ENCODE measurements at places on chromosomes 16 and 17.

DNA sequence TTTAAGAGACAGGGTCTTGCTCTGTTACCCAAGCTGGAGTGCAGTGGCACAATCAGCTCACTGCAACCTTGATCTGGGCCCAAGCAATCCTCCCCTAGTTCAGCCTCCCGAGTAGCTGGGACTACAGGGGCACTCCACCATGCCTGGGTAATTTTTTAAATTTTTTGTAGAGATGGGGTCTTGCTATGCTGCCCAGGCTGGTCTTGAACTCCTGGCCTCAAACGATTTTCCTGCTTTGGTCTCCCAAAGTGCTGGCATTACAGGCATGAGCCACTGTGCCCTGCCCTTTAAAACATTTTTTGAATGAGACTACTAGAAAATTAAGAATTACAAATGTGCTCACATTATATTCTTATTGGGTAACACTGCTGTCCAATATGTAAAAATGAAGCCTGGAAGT, 161.7 kb upstream of the FAM20A start:
- DNase-seq: no peak

GRCh38 chr17:9313346-9313745, 262.3 kb downstream of the STX8 start:
- DNase-seq: no peak

GRCh38 chr16:82695806-82696205, 69.0 kb downstream of the CDH13 start:
- no peak for DNase-seq

DNA sequence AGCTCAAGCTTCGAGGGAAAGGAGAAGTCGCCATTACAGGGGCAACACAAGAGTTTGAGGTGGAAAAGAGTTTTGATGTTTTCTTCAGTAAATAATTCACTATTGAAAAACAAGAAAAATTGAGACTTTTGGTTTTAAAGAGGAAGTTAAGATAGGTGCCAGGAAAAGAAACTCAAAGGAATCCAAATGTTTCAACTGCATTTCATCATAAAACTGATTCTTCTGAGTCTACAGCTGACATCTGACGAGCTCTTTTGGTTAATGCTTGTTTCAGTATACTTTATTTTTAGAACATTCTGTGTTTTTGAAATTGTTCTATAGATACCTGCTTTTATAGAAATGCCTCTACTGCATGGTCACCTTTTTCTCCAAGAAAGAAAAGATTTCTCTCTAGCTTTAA, 54.0 kb downstream of the ERN1 start:
- DNase-seq: no peak

- DNase-seq: no peak
Measured at GRCh38 chr16:56910112-56910511, 21.8 kb upstream of the HERPUD1 start.

DNA sequence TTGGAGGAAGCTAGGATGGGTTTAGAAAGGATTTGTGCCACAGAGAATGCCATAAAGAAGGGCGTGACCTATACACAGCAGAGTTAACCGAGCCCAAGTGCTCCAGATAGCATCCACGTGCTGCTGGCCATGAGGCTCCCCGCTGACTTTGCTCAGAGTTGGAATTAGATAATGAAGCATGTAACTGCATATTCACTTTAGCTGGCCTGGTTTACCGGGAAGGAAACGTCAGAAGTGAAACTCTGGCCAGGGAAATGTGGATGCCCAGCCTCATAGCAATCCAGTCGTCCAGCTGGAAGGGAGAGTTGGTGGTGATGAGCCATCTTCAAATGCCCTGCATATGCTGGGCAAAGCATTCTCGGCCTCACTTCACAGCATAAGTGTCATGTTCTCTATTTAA, 6.1 kb downstream of the KRT35 start:
- DNase-seq: no peak

DNA sequence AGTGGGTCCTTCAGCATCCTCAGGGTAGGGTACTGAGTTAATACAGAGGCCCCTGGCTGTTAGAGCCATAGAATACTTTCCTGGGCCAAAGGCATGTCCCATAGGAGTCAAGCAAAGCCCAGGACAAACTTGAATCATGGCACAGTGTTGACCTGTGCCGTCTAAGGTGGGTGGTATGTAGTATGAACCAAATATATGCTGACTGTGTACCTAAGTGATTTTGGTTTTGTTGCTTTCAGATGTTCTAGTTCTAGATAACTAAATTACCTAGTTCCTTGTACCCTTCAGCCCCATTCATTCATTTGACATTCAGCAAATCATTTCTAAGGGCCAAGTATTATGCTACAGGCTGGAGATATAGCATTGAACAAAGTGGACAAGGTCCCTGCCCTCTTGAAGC, 61.3 kb upstream of the GPRC5B start:
- DNase-seq: no peak

GRCh38 chr16:35687781-35688180, 2228.4 kb downstream of the TP53TG3F start:
- no peak for DNase-seq

DNA sequence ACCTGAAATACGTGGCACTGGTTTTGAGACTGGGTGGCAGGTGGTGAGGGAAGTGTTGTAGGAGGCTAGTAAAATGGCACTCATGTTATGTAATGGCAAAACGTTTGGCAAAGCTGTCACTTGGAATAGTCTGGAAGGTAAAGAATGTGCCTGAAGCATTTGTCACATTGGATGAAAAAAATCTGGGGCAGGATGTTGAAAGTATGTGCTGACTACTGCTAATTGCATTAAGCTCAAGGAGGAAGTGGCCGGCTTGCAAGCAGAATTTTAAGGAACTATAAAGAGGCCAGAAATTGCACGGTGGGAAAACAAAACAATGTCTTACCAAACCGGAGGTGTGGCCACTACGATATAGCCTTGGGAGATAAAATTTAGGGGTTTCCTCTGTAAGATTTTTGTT, 26.6 kb upstream of the NLRP1 start:
- no peak for DNase-seq

DNA sequence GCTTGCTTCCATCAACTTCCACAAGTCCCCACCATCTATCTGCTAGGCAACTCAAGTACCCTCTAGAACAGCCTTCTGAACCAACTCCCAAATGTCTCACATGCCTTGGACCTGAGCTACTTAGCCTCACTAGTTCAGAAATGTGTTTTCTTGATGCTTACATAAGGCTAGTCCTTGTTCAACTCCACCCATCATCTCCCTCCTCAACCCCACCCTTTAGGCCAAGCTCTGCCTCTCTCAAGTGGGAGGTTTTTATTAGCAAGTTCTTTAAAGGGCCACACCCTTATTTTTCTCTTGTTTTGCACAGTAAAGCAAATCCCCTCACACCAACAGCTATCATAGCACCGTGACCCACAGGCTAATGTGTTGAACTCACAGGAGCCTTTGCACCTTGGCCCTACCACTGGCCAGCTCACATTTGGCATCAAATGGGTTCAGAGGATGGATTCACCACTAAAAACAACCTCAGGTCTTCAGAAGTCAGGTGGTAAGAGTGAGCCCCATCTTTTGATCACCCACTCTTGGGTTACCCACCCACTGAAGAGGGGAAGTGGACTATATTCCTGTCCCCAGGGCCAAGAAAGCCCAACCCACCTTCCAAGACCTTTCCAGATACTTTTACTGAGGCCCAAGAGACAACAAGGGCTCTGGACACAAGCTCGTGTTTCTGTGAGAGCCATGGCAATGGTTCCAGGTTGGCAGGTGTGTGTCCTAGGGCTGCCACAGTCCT, 12.2 kb downstream of the PIK3R5 start:
- DNase-seq: no peak

- DNase-seq: no peak
Measured at GRCh38 chr17:44933824-44934744, 13.5 kb downstream of the KIF18B start.

GRCh38 chr17:38741461-38741860, 6.7 kb downstream of the PCGF2 start:
- DNase-seq: no peak

GRCh38 chr17:42399121-42399520, 10.9 kb upstream of the STAT3 start:
- DNase-seq: no peak

DNA sequence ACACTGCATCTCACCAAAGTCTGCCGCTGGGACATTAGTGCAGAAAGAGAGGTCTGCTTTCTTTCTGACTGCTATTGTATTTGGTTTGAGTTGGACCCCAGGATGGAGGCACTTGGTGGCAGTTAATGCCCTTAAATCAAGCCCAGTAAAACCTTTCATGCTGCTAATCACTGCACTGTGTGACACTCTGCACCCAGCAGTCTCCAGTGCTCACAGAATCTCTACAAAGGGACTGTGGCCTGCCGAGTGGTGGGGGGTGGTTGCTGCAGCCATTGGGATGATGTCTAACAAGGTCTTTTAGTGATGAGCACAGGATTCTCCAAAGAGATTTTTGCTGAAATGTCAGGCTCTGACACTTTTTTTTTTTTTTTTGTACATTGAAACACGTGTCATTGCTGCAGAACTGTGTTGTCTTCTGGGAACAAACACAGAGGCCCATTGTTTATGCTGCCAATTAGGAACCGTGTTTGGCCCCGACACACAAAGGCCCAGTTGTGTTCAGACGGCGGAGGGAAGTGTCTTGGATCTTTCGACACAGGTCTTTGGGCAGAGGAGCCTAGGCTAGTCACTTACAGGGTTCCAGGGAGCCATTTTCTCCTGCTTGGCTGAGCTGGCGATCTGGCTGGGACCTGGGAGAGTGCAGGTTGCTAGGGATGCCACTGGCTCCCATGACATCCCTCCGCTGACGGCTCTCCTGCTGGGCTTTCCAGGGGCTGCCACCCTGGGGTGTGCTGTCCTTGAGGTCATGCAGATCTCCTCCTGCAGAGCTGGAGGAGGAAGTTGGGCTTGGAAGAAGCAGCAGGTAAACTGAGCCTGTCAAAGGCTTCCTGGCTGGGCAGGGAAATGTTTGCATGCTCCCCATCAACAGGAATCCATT, 16.2 kb upstream of the TNRC6C start:
- DNase-seq: no peak

DNA sequence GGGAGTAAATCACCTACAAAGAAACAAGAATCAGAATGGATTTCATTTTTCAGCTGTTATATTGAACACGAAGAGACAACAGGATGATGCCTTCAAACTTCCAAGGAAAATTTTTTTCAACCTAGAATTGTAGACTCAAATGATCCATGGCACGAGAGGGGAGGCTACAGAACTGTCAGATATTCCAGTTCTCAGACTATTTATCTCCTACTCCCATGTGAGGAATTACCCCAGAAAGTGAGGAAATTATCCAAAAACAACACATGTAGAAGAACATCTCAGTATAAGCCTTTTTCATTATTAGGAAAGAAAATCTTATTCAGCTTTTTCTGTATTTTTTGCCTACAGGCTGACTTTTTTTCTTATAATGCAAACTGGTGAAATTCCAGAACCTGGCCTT, 5.5 kb upstream of the ASGR2 start:
- no peak for DNase-seq

DNA sequence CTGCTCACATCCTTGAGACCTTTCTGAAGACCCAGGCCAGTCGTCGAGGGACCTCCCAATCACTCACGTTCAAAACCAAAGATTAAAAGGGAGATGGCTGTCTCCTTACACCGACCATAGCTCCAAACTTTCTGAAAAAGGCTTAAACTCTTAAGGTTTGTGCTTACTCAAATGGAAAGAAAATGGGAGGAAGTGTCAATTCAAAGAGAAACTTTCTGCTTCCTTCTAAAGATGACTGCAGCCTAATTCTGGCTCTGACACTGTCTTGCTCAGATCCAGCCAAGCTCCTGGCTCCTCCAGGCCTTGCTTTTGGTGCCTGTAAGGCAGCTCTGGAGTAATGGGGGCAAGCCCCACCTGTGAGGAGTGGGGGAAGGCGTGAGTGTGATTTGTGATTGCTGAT, 54.9 kb upstream of the WSB1 start:
- DNase-seq: no peak

GRCh38 chr17:72634621-72635020, 457.9 kb downstream of the SLC39A11 start:
- DNase-seq: no peak

GRCh38 chr17:2455956-2456355, 55.1 kb upstream of the MNT start:
- DNase-seq: no peak

GRCh38 chr17:17573912-17574311, 17.6 kb downstream of the PEMT start:
- no peak for DNase-seq

GRCh38 chr16:86554599-86554916, 477 bp downstream of the MTHFSD start:
- DNase-seq: no peak

GRCh38 chr16:57532266-57532625, 4.1 kb downstream of the CCDC102A start:
- DNase-seq: peak; percentile 30

DNA sequence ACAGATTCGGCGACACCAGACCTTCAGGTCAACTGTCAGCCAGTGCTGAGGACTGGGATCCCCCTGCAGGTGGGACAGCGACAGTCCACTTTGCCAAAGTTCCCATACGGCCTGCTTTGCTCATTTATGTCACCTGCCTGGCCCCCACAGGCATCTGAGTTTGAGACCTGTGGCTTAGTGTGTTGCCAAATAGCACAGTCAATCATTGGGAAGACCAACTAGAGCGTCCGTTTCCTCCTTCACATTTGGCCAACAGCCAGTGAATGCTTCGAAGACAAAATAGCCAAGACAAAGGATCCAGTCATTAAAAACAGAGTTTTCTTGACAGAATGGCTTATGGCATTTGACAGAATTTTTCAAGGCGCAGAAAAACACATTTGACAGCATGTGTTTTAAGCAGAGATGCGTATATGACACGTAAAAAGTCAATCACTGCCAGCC, 113.8 kb downstream of the ABCC12 start:
- DNase-seq: no peak

DNA sequence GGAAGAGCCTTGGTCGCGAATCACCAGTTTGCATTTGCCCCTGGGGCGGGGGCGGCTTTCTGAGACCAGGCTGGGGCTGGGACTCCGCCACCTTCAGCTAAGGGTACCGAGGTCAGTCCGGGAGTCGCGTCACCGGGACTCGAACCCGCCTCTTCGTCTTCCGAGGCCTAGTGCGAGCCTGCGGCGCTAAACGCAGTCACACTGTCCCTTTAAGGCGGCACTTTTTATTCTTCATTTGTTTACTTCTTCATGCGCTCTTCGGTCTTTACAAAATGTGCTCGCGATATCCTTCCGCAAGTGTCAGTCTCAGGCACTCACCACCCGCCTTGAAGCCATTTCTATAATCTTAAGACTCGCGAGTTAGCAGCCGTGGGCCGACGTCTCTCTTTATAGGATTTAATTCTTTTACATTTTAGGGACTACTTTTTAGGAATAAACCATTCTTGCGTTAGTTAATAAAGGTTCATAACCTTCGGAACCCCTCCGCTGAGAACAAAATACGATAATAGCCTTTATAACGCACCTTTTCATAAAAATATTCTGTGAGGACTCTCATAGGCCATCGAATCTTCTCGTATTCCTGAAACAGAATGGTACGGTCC, 593 bp upstream of the HEXIM1 start:
- peak; percentile 67 for DNase-seq

- no peak for DNase-seq
Measured at GRCh38 chr16:15548482-15548891, 94.5 kb downstream of the MARF1 start.

DNA sequence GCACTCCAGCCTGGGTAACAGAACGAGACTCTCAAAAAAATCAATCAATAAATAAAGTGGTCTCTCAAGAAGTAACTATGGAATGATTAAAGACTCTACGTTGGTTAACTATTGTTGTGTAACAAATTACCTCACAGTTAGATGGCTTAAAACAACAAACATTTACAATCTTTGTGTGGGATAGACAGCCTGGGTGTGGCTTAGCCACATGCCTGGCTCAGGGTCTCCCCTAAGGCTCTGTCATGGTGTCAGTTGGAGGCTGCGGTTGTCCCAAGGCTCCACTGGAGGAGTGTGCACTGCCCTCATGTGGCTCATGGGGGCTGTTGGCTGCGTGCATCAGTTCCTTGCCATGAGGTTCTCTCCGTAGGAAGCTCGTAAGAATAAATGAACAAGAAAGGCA, 294.5 kb downstream of the SNX29 start:
- DNase-seq: no peak
